ENCODE measurements at places on chromosomes 5 and 9.

GRCh38 chr9:969310-970150 lies 6.9 kb upstream of the DMRT3 start:
- H3K4me3 ChIP-seq = peak overlapping the region; percentile 39
- H3K36me3 ChIP-seq = no peaks in the 10 kb centered on the region
- H3K27me3 ChIP-seq = peaks cover 58% of the 10 kb centered on the region
- DNase-seq = peak; percentile 66
- peaks cover 2% of the 10 kb centered on the region for H3K4me1 ChIP-seq

- H3K4me1 ChIP-seq = no peaks in the 10 kb centered on the region
- H3K36me3 ChIP-seq = no peaks in the 10 kb centered on the region
- H3K27me3 ChIP-seq = no peaks in the 10 kb centered on the region
- H3K4me3 ChIP-seq = no peak overlapping the region
- no peak for DNase-seq
- no peak overlapping the region for H3K27ac ChIP-seq
These were observed 175.8 kb upstream of the KLF9 start for GRCh38 chr9:70590315-70590677.

DNA sequence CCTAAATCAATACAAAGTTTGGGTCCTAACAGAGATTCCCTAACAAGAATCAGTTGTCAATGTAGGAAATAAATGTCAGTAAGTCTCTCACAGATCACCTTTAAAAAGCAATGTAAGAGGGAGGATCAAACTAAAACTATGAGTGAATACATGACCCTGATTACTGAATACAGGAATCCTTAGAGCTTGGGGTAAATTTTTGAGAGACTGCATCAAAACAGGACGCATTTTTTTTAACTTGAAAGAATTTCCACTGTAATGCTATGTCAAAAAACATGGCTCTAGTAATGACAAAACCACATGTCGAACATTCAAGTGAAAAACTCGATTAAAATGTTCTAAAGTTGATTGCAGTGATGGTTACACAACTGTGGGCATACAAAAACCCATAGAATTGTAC lies 21.9 kb downstream of the ZDHHC21 start:
- DNase-seq = no peak
- H3K27ac ChIP-seq = no peak overlapping the region
- H3K36me3 ChIP-seq = peaks cover 18% of the 10 kb centered on the region
- no peak overlapping the region for H3K4me3 ChIP-seq
- H3K4me1 ChIP-seq = no peaks in the 10 kb centered on the region

- H3K27me3 ChIP-seq = no peaks in the 10 kb centered on the region
- no peak overlapping the region for H3K4me3 ChIP-seq
- DNase-seq = no peak
- no peak overlapping the region for H3K27ac ChIP-seq
- no peaks in the 10 kb centered on the region for H3K4me1 ChIP-seq
- peaks cover 6% of the 10 kb centered on the region for H3K36me3 ChIP-seq
These were observed 761.6 kb upstream of the SEMA6A start for GRCh38 chr5:117336208-117336607.

DNA sequence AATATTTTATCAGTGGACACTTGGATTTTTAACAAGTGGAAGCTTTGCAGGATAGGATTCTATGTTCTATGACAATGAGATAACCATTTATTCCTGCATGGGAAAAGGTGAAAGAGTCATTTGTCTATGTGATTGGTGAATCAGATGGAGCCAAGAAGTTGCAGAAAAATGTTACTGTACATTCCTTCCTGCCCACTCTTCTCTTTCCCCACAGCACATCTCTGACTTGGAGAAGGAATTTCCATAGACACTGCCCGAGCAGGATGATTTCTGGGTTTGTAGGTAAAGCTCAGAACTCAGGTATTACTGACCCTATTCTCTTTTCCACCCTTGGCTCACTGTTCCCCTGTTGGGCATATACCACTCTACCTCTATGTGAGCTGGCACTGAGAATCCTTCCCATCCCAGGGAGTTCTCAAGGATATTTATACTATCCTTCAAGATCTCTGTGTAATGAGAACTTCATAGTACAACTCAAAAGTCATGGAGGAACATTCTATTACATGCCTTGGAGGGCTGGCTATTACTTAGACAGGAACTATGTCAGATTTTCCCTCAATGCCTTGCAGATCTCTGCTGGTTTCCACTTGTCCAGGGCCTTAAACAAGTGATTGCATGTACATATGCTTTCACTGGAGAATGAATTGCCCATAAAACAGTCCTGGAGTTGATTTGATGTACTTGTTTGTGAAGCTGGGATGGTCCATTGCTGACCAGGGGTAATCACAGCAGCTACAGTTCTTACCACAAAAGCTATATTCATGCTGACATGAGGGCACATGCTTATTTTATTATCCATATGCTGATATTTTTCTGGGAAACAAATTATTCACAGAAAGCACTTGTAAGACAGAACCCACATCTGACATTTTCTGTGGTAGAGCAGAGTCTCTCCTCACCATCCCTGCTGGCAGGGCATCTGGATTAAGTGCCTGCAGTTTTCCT lies 24.1 kb downstream of the SLC1A3 start:
- H3K4me1 ChIP-seq = no peaks in the 10 kb centered on the region
- DNase-seq = no peak
- 0 out of 2 replicates have a peak, but pooled peaks cover 4% of the 10 kb centered on the region for H3K36me3 ChIP-seq
- no peak overlapping the region for H3K27ac ChIP-seq
- H3K4me3 ChIP-seq = no peak overlapping the region

DNA sequence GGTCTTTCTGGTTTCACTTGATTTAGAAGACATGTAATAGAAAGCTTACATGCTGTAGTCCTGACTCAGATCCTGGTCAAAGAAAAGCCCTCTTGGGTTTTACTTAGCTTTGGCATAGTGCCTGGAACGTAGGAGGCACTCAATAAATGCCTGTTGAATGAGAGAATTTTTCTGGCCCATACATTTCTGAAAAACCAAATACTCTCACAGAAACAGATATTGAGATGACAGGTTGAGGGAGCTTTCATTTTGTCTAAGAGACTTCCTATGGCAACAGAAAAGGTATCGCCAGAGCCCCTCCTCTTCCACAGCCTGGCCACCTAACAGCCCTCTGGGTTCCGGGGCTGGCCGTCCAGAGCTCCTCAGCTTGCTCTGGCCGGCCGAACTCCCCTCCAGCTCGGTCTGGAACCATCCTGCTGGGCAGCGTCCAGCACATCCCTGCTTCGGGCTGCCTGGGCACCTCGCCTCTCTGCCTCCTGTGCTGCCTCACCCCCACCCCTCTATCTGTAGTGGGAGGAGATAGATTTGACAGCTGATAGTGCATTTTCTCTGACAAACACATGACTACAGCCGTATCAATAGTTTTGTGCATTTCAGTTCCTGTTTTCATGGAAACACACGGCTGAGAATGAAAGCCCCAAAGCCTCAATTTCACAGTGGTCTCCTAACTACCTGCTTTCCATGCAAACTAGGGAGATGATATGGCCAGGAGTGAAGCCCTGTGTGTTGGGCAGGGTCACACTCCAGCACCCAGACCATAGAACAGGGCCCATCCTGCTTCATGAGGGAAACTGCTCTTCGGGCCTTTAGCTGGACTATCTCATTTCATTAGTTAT lies 1.1 kb downstream of the IL4 start:
- H3K4me1 ChIP-seq = no peaks in the 10 kb centered on the region
- H3K4me3 ChIP-seq = no peak overlapping the region
- no peak overlapping the region for H3K27ac ChIP-seq
- no peak for DNase-seq
- H3K36me3 ChIP-seq = no peaks in the 10 kb centered on the region

- DNase-seq = peak; percentile 72
- H3K36me3 ChIP-seq = no peaks in the 10 kb centered on the region
- no peaks in the 10 kb centered on the region for H3K27me3 ChIP-seq
- peaks cover 8% of the 10 kb centered on the region for H3K4me1 ChIP-seq
These were observed 134.6 kb downstream of the OLFM1 start for GRCh38 chr9:135221951-135222631.

DNA sequence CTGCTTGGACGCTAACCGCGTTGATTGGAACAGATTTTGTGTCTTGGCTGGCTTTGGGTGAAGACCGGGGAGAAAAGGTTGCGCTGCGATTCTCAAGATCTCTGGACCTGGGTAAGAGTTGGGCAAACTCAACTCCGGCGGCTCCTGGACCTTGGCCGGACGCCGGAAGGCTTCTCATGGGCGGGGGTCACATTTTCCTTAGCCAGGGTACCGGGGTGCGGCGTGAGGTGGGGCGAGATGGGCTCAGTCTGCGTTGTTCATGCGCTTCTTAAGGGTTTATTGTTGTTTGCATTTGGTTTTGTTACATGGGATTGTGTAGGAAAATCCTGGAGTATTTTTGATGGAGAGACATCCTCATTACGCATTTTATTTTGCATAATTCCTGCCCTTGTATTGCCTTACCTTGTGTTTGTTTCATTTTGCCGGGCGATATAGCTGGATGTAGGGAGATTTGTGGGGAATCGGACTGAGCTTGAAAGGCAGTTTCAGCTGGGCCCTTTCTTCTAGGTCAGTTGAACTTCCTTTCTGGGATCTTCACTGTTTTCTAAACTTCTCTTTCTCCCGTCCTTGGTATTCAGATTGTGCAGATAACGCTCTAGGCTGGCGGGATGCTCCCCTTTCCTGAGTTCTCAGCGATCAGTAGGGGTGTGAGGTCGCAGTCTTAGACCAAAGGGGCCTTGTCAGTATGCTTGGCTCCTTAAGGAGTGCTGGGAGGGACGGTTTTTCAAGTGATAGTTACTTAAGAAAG lies 524 bp downstream of the MEGF10 start:
- H3K27ac ChIP-seq = no peak overlapping the region
- peak overlapping the region; percentile 92 for H3K4me3 ChIP-seq
- H3K36me3 ChIP-seq = peaks cover 8% of the 10 kb centered on the region

DNA sequence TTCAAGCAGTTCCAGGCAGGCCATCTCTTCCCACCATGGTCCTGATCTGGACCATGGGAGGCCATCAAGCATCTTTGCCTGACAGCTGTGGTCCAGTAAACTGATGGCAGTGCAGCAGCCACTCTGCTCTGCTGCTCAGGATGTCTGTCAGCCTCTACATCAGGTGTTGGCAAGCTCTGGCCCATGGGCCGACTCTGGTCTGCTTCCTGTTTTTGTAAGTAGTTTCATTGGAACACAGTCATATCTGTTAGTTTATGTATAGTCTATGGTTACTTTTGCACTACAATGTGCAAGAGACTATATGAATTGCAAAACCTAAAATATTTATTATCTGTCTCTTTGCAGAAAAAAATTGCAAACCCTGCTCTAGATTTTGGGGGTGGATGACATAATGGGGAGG lies 225.0 kb downstream of the KCTD16 start:
- no peaks in the 10 kb centered on the region for H3K4me1 ChIP-seq
- DNase-seq = no peak
- H3K4me3 ChIP-seq = no peak overlapping the region
- H3K27me3 ChIP-seq = no peaks in the 10 kb centered on the region
- H3K36me3 ChIP-seq = no peaks in the 10 kb centered on the region

GRCh38 chr9:134475011-134475790 lies 148.9 kb downstream of the RXRA start:
- no peak overlapping the region for H3K4me3 ChIP-seq
- no peaks in the 10 kb centered on the region for H3K4me1 ChIP-seq
- no peaks in the 10 kb centered on the region for H3K27me3 ChIP-seq
- no peaks in the 10 kb centered on the region for H3K36me3 ChIP-seq
- no peak overlapping the region for H3K27ac ChIP-seq
- no peak for DNase-seq

DNA sequence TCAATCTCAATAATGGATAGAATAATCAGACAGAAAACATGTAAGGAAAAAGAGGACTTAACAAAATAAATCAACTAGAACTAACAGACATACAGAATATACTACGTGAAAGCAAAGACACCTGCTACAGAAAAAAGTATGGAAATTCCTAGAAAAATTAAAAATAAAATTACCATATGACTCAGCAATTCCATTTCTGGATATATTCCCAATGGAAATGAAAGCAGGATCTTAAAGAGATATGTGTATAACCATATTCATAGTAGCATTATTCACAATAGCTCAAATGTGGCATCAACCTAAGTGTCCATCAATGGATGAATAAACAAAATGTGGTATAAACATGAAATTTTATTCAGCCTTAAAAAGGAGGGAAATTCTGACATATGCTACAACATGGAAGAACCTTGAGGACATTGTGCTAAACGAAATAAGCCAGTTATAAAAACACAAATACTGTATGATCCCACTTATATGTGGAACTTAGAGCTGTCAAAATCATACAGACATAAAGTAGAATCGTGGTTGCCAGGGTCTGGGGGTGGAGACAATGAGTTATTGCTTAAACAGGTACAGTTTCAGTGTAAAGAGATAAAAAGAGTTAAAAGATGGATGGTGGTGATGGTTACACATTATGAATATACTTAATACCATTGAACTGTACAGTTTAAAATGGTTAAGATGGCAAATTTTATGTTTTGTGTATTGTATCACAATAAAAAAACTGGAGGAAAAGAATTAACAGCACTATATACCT lies 6.9 kb downstream of the PLAA start:
- H3K27me3 ChIP-seq = no peaks in the 10 kb centered on the region
- no peak for DNase-seq
- H3K4me1 ChIP-seq = peaks cover 2% of the 10 kb centered on the region
- H3K27ac ChIP-seq = no peak overlapping the region
- peaks cover 16% of the 10 kb centered on the region for H3K36me3 ChIP-seq

DNA sequence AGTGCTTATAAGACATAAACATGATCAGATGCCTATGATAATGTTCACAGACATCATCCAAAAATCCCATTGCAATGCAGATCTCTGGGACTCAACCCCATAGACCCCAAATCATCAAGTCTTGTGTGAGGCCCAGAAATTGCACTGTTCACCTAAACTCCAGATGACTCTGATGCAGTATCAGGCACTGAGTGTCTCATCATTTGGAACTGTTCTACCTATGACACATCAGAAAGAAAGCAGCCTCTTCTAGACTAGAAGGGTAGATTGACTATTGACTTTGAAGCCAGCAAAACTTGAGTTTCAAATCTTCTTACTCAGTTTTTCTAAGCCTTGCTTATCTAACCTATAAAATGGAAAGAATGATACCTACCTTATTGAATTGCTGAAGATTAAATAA lies 58.7 kb upstream of the PAPPA start:
- DNase-seq = no peak
- no peak overlapping the region for H3K4me3 ChIP-seq
- H3K36me3 ChIP-seq = peaks cover 4% of the 10 kb centered on the region

DNA sequence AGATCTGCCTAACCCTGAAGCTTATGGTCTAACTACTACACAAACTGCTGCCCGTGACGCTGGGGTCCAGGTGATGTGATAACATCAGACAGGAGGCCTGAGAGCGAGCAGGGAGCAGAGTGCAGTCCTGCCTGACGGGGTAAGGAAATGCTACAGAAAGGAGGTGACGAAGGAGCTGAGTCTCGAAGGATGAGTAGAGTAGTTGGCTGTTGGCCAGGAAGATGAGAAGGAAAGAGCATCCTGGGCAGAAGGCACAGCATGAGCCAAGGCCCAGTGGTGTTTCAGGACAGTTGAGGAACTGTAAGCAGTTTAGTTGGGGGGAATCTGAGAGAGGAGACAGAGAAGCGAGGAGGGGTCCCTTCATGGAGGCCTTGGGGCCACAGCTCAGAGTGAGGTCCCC lies 136.0 kb upstream of the TBC1D2 start:
- peaks cover 6% of the 10 kb centered on the region for H3K4me1 ChIP-seq
- no peaks in the 10 kb centered on the region for H3K27me3 ChIP-seq
